ENCODE measurements at places on chromosomes 13 and 19.
A peak's percentile ranks its signal among the peaks of the same experiment; 100 is the strongest.

GRCh38 chr19:3556978-3557460 is 367 bp downstream of the MFSD12 start:
- DNase-seq, result peak; percentile 77

DNA sequence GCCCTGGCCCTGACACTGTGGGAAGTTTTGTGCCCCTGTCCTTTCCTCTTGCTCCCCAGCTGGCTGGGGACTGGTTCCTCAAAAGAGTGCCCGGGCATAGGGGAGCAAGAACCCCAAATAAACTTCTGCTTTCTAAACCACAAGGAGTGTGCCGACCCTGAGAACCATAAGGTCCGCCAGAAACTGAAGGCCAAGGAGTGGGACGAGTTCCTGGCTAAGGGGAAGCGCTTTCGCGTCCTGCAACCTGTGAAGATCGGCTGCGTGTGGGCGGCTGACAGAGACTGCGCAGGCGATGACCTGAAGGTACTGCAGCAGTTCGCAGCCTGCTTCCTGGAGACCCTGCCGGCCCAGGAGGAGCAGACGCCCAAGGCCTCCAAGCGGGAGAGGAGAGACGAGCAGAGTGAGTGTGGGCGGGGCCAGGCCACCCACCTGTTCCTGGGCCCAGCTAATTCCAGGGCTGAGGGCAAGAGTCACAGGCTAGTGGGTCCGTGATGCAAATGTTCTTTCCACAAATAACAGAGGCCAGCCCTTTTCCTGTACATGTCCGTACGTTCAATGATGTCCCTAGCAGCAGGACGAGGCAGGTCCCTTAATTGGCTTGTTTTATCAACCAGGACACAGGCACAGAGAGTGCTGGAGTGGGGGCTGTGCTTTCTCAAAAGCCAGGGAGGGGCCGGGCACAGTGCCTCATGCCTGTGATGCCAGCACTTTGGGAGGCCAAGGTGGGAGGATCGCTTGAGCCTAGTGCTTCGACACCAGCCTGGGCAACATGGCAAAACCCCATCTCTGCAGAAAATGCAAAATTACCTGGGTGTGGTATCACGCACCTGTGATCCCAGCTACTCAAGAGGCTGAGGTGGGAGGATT is 25.6 kb downstream of the UBXN6 start:
- DNase-seq, result no peak

DNA sequence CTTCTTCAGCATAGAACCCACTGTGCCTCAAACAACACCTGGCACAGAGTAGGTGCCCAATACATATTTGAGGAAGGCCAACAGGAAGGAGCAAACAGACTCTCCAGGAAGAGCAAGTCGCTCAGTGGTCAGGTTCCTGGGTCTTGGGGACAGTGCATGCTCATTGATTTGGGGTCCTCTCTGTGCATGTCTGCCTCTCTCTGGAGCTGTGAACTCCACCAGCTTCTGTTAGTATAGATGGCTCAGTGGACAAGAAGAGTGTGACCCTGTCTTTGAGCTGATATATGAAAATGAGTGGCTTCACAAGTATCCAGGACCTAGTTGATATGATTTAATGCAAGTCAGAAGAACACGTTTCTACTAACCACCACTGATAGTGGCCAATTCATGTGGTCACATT is 98.7 kb downstream of the KCTD15 start:
- no peak for DNase-seq

GRCh38 chr19:33174186-33174585 is 19.9 kb upstream of the LRP3 start:
- no peak for DNase-seq

DNA sequence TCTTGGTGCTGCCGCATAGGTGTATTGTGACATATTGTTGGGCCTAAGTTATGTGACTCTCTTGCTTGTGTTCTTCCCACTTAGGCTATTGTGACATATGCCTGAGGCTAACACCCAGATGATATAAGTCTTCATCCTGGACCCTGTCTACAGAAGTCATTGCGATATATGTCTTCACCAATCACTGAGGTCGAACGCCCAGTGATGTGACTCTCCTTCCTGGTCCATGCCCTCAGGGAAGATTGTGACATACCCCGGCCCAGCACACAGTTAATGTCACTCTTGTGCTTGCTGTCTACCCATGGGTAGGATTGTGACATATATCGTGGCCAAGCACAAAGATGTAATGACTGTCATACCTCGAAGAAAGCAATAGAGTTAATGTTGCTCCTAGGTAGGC is 16.9 kb upstream of the ZNF730 start:
- DNase-seq, result no peak

- DNase-seq, result no peak
These were observed 19.7 kb downstream of the SUGP1 start for GRCh38 chr19:19300613-19301012.

GRCh38 chr13:110921209-110921608 is 6.3 kb upstream of the ANKRD10 start:
- no peak for DNase-seq

- no peak for DNase-seq
These were observed 129.9 kb upstream of the VSTM2B start for GRCh38 chr19:29395734-29396414.

DNA sequence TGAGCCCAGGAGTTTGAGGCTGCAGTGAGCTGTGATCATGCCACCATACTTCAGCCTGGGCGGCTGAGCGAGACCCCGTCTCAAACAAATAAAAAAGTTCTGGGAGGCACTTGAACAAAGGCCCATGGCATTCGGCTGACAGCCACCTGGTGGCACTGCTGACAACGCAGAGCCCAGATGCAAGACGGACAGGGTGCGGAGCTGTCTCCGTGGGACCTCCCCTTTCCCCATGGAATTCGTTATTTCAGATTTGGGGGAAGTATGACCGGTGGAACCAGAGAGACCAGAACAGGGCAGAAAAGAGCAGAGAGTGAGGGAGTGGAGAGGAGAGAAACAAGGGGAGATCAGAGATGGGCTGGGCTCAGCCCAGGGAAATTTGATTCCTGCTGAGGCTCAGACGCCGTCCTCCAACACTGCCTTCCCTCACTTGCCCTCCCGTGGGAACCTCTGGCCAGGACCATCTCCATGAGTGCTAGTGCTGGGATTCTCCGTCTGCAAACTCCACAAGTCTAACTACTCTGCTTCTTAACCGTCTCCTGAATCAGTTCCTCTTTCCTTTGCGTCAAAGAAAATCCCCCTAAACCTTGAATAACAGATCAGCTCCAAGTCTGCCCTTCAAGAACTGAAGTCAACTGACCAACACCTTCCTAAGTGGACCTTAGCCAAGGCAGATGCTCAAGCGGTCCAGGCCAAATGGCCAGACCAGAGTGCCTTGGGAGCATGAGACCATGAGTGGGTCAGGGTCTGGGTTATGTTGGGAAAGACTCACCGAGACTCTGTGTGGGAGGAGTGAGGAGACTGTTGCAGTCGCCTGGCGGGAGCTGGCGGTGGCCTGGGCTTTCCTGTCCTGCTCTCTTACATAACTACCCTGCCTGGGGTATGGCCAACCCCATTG is 11.9 kb upstream of the ATF5 start:
- no peak for DNase-seq

GRCh38 chr13:95023405-95023804 is 277.8 kb downstream of the ABCC4 start:
- no peak for DNase-seq

DNA sequence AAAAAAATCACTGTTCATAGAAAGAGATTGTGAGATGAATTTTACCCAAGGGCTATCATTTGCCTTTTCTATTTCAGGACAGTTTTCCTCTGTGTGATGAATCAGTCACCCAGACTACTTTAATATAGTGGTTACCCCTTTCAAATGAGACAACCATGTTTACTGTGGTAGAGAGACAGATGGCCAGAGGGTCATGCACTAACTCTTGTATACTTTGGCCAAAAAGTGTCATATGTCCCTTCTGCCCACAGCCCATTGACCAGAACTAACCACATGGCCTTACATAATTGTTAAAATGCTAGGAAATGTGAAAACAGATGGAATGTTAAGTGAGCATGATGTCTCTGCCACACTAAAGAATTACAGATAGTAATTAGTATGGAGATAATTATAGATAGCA is 498.7 kb downstream of the DACH1 start:
- no peak for DNase-seq

- DNase-seq, result no peak
These were observed 2.8 kb downstream of the PRMT1 start for GRCh38 chr19:49679771-49680413.

GRCh38 chr13:75770592-75771011 is 134.5 kb downstream of the LMO7 start:
- DNase-seq, result no peak

- DNase-seq, result no peak
These were observed 1.0 kb downstream of the AXL start for GRCh38 chr19:41219924-41220567.

- no peak for DNase-seq
These were observed 206.8 kb upstream of the SOX1 start for GRCh38 chr13:111860231-111860552.

DNA sequence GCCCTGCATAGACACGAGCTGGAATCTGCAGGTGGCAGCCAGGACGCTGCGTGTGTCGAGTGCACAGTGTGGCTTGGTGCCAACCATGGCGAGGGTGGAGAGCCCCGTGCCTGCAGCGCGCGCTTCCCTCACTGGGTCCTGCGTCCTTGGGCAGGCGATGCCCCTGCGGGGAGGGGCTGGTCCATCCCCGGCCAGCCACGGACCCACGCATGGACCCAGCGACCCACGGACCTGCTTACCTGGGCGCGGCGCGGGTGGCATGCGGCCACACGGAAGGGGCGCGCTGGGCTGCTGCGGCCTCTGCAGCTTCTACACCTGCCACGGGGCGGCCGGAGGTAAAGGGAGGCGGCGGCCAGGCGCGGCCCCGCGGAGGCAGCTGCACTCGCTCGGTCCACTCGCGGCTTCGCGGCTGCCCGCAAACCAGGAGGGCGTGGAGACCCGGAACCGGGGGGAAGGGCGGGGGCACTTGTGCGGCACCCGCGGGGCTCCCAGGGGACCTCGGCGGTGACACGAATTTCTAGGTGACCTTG is 569 bp upstream of the MCF2L start:
- peak; percentile 39 for DNase-seq

GRCh38 chr19:7260161-7260560 is 34.1 kb downstream of the INSR start:
- DNase-seq, result no peak

- DNase-seq, result no peak
These were observed 7.5 kb upstream of the ZBTB32 start for GRCh38 chr19:35696835-35697234.

DNA sequence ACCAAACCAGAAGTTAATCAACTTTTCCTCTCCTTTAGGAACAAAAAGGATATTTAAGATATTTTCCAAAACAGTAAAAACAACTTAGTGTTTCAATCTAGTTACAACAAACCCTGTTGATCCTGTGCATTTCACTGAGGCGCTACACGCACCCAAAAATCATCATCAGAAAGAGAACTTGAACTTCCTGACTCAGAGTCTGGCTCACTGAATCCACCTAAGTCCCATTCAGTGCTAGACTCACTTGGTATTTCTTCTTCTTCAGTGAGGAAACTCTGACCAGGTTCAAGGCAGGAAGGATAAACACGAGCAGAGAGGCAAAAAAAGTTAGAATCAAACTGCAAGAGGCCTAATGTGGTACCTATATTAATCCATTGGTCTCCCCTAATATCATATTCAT is 2.2 kb downstream of the KBTBD6 start:
- peak; percentile 5 for DNase-seq

- DNase-seq, result peak; percentile 62
These were observed 6.0 kb downstream of the RUVBL2 start for GRCh38 chr19:48999481-49000325.

GRCh38 chr19:20287070-20287469 is 120.1 kb downstream of the ZNF486 start:
- DNase-seq, result no peak

- peak; percentile 49 for DNase-seq
These were observed 42.1 kb downstream of the FOXO1 start for GRCh38 chr13:40624383-40624782.

DNA sequence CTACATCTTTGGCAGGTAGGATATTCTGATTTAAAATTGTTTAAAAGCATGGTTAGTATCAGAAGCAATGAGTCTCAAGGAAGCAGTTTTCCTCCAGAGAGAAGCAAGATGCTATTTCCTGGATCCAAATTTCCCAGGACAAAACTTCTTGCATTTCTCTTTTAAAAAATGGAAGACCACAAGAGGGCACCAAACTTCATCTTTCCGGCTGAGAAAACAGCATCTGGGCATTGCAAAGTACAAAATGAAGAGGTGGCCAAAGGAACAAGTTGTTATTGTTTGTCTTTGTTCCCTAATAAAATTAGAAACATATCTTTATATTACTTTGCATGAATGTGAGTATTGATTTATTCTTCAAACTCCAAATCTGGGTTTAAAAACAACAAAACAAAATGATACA is 60.0 kb upstream of the LRCH1 start:
- DNase-seq, result no peak

GRCh38 chr19:4326837-4327251 is 11.8 kb downstream of the STAP2 start:
- no peak for DNase-seq

DNA sequence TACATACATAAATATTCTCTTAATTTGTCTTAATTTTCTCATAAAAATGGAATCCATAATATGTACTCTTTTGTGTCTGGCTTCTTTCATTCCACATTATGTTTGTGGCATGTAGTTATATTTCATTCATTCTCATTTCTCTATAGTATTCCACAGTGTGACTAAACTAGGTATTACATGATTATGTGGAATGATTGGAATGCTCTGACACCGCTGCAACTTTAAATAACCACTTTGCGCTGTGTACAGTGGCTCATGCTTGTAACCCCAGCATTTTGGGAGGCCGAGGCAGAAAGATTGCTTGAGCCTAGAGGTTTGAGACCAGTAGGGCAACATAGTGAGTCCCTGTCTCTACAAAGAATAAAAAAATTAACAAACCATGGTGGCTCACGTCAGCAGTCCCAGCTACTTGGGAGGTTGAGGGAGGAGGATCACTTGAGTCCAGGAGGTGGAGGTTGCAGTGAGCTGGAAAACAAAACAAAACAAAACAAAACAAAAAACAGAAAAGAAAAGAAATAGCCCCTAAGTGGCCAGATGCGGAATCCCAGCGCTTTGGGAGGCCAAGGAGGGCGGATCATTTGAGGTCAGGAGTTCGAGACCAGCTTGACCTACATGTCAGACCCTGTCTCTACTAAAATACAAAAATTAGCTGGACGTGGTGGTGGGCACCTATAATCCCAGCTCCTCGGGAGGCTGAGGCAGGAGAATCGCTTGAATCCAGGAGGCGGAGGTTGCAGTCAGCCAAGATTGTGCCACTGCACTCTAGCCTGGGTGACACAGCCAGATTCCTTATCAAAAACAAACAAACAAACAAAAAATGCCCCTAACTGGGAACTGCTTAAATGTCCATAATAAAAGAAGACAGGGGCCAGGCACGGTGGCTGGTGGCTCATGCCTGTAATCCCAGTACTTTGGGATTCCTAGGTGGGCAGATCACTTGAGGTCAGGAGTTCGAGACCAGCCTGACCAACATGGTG is 8.0 kb upstream of the SAE1 start:
- DNase-seq, result no peak

DNA sequence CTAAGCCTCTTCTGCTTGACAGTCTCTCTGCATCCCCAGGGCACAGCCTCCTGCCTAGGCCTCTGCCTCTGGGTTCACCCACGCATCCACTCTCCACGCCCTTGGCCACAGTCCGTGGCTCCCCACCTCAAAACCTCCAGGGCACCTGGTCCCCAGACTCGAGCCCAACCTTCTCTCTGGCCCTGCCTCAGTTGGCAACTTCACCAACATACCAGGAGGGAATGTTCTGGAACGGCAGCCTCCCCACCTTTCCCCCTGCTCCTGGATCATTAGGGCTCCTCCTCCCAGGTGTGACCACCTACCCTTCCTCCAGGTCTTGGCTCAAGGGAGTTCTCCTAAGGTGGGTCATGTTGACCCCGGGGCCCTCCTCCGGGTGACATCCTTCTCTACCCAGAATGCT is 69.1 kb downstream of the SOX1 start:
- no peak for DNase-seq

GRCh38 chr19:42352301-42353259 is 27.1 kb downstream of the MEGF8 start:
- DNase-seq, result no peak
